ENCODE measurements at places on chromosomes 5 and 9.

DNA sequence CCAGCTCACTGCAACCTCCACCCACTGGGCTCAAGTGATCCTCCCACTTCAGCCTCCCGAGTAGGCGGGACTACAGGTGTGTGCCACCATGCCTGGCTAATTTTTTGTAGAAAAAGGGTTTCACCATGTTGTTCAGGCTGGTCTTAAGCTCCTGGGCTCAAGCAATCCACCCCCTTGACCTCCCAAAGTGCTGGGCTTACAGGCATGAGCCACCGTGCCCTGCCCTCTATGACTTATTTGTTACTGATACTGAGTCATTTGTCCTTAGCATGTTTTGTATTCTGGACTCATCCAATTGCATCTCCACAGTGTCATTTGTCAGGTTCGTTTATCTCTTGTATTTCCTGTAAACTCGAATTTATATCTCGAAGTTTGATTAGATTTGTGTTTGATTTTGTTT, 2.7 kb upstream of the ITK start:
- no peak for DNase-seq

DNA sequence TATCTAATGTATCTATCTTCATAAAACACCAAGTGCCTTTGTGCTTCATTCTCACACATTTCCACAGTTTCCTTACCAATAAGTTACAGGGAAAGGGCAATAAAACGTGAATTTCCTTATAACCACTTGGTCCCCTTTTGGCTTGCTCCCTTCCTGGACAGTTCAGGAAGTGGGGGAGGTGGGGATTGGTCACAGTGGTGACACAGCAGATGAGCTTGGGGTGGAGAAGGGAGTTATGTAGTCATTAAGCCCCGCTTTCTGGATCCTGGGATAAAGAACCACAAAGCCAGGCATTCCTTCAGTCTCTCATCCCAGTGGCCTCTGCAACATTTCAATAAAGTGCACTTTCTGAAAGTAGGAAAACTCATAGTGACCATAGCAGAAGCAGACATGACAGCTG, 47.1 kb upstream of the FYB1 start:
- no peak for DNase-seq

- DNase-seq: peak; percentile 77
These were observed 68.6 kb upstream of the DPYSL3 start for GRCh38 chr5:147578228-147579024.

- DNase-seq: no peak
These were observed 230.8 kb upstream of the NR4A3 start for GRCh38 chr9:99590840-99591239.

DNA sequence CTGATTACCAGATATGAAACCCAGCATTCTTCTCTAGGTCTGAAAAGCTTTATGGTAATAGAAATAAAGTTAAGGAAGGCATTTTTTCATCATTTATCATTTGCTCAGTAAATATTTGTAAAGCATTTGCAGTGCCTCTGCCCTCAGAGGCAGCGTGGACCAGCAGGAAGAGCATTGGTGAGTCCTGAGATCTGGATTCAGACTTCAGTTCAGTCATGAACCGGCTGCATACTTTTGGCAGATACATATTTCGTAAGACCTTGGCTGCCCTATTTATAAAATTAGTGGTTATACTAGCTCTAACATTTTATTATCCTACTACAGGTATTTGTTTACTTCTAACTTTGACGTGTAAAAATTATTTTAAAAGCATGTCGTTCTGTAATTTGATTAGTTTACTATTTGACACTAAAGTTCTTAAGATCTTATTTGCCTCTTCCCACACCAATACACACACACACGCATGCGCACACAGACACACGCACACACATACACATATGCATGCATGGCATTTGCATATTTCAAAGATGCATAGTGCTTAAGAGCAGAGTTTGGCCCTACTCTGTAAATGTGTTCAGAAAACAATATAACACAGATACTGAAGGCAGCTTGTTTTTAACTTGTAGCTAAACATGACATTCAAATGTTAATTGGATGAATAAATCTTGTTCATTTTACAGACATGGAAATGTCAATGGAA, 101.9 kb downstream of the RPS23 start:
- no peak for DNase-seq

All from astrocyte of the hippocampus (primary cell).